Retina (tissue), 1 donor: ENCODE measurements at places on chromosomes 7 and 10.

- DNase-seq, result no peak
These were observed 64.6 kb downstream of the TSPAN12 start for GRCh38 chr7:120793213-120793936.

- DNase-seq, result no peak
These were observed 13.0 kb upstream of the PCBD1 start for GRCh38 chr10:70901276-70901878.

GRCh38 chr7:131948434-131949053, 392.1 kb upstream of the PODXL start:
- peak; percentile 39 for DNase-seq

DNA sequence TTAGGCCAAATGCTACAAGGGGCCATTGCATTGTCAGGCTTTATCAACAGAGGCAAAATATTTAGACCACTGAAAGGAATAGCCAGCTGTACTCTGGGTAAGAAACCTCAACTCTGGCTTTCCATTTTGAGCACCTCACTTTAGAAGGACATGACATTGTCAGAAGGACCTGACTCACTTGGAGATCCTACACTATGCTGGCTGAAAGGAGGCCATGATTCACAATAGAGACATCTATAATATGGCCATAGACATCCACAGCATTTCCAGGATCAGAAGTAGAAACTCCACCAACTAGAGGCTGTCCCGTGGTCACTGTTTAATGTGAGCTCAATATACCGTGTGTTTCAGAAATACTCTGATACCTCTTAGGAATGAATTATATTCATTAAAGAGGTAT, 140.9 kb downstream of the BTAF1 start:
- DNase-seq, result no peak

- DNase-seq, result no peak
These were observed 62.1 kb downstream of the VWA2 start for GRCh38 chr10:114301177-114301576.

DNA sequence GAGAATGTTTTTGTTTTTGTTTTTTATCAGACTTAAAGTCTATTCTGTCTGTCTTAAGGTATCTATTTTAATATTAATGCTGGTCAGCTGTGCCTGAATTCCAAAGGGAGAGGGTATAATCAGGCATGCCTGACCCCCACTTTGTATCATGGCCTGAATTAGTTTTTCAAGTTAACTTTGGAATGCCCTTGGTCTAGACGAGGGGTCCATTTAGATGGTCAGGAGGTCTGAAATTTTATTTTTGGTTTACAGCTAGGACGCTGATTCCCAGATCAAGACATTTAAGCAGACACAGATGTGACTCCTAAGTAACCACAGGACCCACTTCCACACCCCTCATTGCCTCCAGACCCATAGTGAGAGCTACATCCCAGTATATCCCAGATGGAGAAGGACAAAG, 189.5 kb downstream of the ARHGAP12 start:
- no peak for DNase-seq

DNA sequence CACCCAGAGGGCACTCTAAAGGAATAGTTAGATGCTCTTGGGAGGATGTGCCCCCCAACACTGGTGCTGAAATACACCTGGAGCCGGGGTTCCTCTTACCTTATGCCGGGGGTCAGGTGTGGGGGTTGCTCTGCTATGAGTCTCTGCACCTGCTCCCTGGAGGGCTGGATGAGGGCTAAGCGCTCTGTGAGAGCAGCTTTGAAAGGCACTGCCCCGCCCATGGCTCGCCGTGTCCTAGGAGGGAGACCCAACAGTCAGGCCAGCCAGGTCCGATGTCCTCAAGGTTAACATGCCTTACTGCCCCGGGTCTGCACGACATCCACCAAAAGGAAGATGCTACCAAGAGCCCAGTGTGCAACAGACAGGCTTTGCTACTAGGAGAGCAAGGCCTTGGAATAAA, 31.7 kb downstream of the PSPH start:
- no peak for DNase-seq

GRCh38 chr10:113230011-113230610, 280.1 kb downstream of the TCF7L2 start:
- no peak for DNase-seq

GRCh38 chr10:35641676-35642034, 441 bp downstream of the FZD8 start:
- no peak for DNase-seq

GRCh38 chr10:94103801-94104221, 110.1 kb downstream of the PLCE1 start:
- DNase-seq, result no peak

- no peak for DNase-seq
These were observed 15.8 kb downstream of the EZH2 start for GRCh38 chr7:148868378-148868674.

DNA sequence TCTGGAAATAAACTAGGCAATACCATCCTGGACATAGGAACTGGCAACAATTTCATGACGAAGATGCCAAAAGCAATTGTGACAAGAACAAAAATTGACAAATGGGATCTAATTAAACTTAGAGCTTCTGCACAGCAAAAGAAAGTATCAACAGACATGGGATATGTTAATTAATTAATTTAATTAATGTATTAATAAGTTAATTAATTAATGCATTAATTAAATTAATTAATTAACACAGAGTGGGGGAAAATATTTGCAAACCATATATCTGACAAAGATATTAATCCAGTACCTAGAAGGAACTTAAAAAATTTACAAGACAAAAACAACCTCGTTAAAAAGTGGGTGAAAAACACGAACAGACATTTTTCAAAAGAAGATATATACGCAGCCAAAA, 83.6 kb downstream of the GCC1 start:
- no peak for DNase-seq

GRCh38 chr7:98779800-98780587, 89.8 kb downstream of the TMEM130 start:
- DNase-seq, result no peak

- DNase-seq, result no peak
These were observed 212.6 kb upstream of the FRMD4A start for GRCh38 chr10:14543046-14543903.

DNA sequence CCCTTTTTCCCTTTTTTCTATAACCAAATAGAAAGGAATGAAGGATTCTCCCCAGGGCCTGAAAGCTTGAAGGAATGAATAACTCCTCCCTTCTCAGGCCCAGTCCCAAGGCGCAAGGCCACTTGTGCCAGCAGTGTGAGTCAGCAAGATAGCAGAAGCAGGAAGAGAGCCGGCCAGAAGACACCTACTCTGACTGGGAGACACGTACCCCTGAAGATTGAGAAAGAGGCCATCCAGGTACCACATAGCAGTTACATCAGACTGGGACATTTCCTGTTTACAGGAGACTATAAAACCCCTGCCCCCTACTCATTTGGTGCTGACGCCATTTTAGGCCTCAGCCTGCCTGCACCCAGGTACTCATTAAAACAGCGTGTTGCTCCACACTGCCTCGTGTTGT, 65.5 kb downstream of the LRRC17 start:
- DNase-seq, result no peak

DNA sequence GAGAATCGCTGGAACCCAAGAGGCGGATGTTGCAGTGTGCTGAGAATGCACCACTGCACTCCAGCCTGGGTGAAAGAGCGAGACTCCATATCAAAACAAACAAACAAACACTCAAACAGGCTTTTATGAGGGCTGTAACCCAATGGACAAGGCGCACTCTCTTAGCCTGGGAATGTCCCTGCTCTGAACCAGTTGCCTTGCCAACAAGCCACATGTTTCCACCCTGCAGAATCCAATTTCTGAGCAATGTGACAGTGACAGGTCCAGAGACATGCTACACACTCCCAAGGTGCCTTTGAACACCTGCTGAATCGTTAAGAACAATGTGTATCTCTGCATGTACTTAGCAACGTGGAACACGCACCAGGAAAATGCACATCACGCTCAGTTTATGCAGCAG, 186.8 kb upstream of the AUTS2 start:
- no peak for DNase-seq

- peak; percentile 23 for DNase-seq
These were observed 52.5 kb downstream of the CDHR3 start for GRCh38 chr7:106015381-106016218.

- DNase-seq, result no peak
These were observed 12.9 kb downstream of the GRM8 start for GRCh38 chr7:127239814-127240213.

GRCh38 chr7:148670807-148671206, 27.9 kb upstream of the CUL1 start:
- no peak for DNase-seq

- no peak for DNase-seq
These were observed 31.4 kb downstream of the PALS2 start for GRCh38 chr7:24604630-24605029.

DNA sequence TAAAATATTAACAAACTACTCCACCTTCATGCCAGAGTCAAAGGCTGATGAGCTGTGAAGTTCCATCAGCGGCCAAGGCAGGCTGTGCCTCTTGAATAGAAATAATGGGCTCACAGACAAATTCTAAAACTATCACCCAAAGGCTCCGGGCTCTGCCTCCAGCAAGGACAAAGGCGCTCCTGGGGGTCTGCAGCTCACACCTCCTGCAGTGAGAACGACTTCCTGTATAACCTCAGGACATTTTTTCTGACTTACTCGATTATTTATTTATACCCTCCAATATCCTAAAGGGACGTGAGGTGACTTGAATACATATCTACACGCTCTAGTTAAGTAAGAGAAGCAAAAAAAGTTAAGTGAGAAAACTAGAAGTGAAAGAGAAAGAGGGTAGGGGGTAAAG, 500.7 kb downstream of the CCSER2 start:
- DNase-seq, result no peak

GRCh38 chr10:62732841-62733653, 71.5 kb upstream of the ADO start:
- DNase-seq, result no peak

GRCh38 chr10:74921744-74922143, 95.3 kb downstream of the KAT6B start:
- peak; percentile 59 for DNase-seq

DNA sequence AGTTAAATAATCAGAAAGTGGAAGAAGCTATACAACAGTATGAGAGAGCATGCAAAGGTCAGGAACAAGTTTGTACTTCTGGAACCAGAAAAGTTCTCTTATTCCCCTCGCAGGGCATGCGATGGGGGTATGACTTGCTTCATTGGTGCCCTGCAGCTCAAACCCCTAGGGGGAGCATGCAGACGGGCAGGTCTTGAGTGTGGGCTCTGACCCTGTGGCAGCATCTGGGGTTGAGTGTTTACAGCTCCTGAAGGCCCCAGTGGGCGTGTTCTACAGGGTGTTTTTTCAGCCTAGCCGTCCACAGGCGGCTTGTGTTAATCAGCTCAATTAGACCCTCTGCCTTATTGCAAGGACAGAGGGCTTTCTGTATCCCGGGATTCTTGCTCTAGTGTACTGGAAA, 44.5 kb downstream of the KIF20B start:
- no peak for DNase-seq

- no peak for DNase-seq
These were observed 99.7 kb upstream of the FZD1 start for GRCh38 chr7:91164506-91164905.

- no peak for DNase-seq
These were observed 49.8 kb upstream of the AKR1E2 start for GRCh38 chr10:4776234-4776638.

GRCh38 chr10:111593578-111593977, 516.7 kb downstream of the ADRA2A start:
- no peak for DNase-seq

GRCh38 chr10:4851846-4852245, 25.8 kb downstream of the AKR1E2 start:
- DNase-seq, result no peak

- no peak for DNase-seq
These were observed 1239.2 kb downstream of the REEP3 start for GRCh38 chr10:64760371-64760770.

GRCh38 chr7:44541-44896, 147.9 kb upstream of the FAM20C start:
- DNase-seq, result no peak
